ENCODE measurements at places on chromosomes 3 and 15.

- no peak for DNase-seq
Observed at GRCh38 chr3:193465992-193466608, 87.5 kb upstream of the ATP13A5 start.

DNA sequence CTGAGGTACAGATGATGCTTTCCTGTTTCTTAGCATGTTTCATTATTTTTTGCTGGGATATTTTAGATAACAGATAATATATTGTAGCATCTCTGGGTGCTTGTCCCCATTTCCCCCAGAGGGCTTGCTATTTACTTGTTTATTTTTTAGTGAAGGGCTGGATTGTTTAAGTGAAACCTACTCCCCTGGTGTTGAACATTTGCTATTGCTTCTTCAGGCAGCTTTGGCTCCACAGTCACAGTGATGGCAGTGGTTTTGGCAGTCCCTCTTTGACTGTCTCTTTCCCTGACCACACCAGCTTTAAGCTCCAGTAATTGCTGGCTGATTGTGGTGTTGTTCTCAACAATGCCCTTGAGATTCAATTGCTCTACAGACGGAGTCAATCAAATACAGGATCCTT lies 128.9 kb downstream of the KLF13 start:
- no peak for DNase-seq

DNA sequence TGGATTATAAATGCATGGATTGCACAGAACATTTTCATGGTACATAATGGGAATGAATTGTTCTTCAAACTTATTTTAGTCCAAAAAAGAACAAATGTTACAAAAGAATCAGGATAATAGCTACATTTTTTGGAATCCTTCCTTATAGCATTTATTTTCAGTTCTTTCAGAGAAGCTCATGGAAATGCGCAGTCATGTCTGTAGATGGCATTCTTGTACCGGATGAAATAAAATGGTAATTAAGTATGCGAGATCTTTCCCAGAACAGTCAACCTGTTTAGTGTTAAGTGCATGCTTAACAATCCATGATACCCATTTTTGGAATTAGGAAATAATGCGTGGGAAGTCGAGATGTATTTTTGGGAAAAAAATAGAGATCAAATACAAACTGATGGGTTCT lies 38.2 kb upstream of the GOLGA8B start:
- no peak for DNase-seq

GRCh38 chr15:34773917-34774316 lies 19.1 kb upstream of the GJD2 start:
- DNase-seq = no peak

- DNase-seq = no peak
Observed at GRCh38 chr3:191372122-191372521, 41.8 kb upstream of the UTS2B start.

DNA sequence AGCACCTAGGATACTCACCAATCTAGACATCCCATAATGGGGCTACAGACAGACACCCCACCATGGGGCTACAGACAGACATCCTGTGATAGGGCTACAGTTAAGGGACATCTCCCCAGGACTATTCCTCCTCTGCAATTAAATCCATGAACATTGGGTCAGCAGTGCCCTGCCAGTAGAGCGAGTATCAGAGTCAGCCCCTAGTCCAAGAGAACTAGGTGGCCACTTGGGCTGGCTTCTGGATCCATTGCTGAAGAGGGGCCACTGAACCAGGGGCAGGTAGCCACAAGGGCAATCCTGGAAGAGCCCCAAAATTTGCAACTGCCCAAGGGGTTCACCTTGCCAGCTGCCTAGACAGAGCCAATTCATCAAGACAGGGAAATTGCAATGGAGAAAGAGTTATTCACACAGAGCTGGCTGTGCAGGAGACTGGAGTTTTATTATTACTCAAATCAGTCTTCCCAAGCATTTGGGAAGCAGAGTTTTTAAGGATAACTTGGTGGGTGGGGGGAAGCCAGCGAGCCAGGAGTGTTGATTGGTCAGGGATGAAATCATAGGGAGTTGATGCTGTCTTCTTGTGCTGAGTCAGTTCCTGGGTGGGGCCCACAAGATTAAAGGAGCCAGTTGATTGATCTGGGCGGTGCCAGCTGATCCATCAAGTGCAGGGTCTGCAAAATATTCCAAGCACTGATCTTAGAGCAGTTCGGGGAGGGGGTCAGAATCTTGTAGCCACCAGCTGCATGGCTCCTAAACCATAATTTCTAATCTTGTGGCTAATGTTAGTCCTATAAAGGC lies 170.2 kb upstream of the SMAD3 start:
- DNase-seq = no peak

GRCh38 chr3:188362405-188362831 lies 208.5 kb downstream of the LPP start:
- DNase-seq = no peak

DNA sequence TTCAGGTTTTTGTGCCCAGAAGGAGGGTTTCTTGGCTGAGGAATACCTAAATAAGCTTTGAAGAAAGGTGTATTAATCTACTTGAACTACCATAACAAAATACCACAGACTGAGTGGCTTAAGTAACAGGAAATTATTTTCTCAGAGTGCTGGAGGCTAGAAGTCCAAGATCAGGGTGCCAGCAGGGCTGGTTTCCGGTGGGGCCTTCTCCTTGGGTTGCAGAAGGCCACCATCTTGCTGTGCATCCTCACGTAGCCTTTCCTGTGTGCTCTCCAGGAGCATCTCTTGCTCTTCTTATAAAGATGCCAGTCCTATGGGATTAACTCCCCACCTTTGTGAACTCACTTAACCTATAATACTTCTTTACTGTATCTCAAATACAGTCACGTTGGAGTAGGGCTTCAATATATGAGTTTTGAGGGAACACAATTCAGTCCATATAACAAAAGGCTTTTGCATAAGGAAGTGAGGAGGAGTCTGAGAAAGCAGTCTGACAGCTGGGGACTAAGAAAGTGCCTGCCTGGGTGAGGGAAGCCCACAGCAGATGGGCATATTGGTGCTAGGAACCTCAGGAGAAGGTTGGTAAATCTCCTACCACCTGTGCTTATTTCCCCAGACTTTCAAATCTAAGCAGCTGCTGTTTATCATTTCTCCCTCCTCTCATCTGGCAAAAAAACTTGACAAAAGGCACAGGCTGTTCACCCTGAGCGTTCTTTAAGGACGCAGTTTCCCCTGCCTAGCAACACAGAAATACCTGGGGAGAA lies 89.6 kb upstream of the CBLB start:
- no peak for DNase-seq

DNA sequence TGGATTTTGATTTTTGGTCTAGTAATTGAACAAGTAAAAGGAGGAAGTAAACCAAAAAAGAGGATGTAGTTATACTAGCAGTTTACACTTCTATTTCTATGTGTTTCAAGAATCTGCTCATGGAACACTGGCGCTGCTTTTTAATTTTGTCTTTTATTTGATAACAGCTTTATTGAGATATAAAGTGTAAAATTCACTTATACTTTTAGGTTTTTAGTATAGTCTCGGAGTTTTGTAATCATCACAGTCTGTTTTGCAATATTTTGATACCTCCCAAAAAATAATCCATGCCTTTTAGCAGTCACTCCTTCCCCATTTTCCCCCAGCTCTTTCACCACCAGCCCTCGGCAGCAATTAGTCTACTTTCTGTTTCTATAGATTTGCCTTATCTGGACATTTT lies 18.0 kb downstream of the UBE2E2 start:
- no peak for DNase-seq

- no peak for DNase-seq
Observed at GRCh38 chr3:148131990-148132638, 565.6 kb upstream of the AGTR1 start.

DNA sequence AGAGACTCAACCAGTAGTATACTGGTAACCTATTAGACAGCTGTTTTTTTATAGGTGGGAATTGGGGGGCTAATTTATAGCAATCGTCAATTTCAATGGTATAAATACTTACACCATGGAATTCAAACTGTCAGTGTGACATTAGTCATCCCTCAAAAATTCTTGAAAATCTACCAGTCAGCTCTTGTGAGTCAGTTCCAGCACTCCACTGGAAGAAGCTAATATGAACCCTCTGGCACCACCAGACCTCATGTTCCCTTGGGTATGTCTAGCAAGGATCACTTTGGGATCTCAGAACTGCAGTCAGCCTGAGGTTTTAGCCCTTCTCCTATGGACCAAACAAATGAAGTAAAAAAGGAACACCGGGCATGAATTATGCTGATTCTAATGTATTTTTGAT lies 11.8 kb upstream of the UACA start:
- no peak for DNase-seq

All from stimulated activated effector memory CD8-positive, alpha-beta T cell treated with anti-CD3 and anti-CD28 coated beads, Interleukin-12 subunit alpha, Interleukin-12 subunit beta, amount 100 ng/mL, for 72 hours (primary cell).